ENCODE measurements at places on chromosomes 7 and 10. TPM values are rescaled to one million over a fixed set of nuclear protein-coding genes. Genes with fewer than 3 reads are reported as not detected.

ANKRD1 gene
- 0.43 TPM for total RNA-seq

SFTPA2 gene
- total RNA-seq = not detected

CTAGE8 gene
- total RNA-seq = 0.60 TPM

TMEM106B gene
- total RNA-seq = 44.3 TPM

FMC1 gene
- 13.7 TPM for total RNA-seq

CC2D2B gene
- total RNA-seq = not detected

LAMB1 gene
- 684 TPM for total RNA-seq

CPA2 gene
- total RNA-seq = not detected

LMBR1 gene
- total RNA-seq = 45.1 TPM

TWIST1 gene
- 127 TPM for total RNA-seq

ACBD7 gene
- total RNA-seq = 0.79 TPM

AS3MT gene
- total RNA-seq = 8.1 TPM

ACADSB gene
- 7.1 TPM for total RNA-seq

OR6V1 gene
- total RNA-seq = not detected

PON3 gene
- total RNA-seq = under 0.01 TPM

METTL27 gene
- total RNA-seq = 11.8 TPM

PNLIPRP3 gene
- not detected for total RNA-seq

LRRC17 gene
- total RNA-seq = 381 TPM

SLC26A5 gene
- not detected for total RNA-seq

UTF1 gene
- not detected for total RNA-seq

TMEM270 gene
- not detected for total RNA-seq

FRMD4A gene
- total RNA-seq = 12.9 TPM

ZNF33A gene
- 9.8 TPM for total RNA-seq

SEPHS1 gene
- total RNA-seq = 22.9 TPM

MEST gene
- total RNA-seq = 18.0 TPM

CALHM3 gene
- not detected for total RNA-seq

EVX1 gene
- not detected for total RNA-seq

SUN3 gene
- not detected for total RNA-seq

NKX2-3 gene
- not detected for total RNA-seq

PIK3AP1 gene
- 0.52 TPM for total RNA-seq

TRIM73 gene
- 0.94 TPM for total RNA-seq

FEZF1 gene
- not detected for total RNA-seq

KEL gene
- not detected for total RNA-seq

PHKG1 gene
- 1.0 TPM for total RNA-seq

Data from bronchial smooth muscle cell (primary cell).